ENCODE measurements at places on chromosomes 2 and 18.

DNA sequence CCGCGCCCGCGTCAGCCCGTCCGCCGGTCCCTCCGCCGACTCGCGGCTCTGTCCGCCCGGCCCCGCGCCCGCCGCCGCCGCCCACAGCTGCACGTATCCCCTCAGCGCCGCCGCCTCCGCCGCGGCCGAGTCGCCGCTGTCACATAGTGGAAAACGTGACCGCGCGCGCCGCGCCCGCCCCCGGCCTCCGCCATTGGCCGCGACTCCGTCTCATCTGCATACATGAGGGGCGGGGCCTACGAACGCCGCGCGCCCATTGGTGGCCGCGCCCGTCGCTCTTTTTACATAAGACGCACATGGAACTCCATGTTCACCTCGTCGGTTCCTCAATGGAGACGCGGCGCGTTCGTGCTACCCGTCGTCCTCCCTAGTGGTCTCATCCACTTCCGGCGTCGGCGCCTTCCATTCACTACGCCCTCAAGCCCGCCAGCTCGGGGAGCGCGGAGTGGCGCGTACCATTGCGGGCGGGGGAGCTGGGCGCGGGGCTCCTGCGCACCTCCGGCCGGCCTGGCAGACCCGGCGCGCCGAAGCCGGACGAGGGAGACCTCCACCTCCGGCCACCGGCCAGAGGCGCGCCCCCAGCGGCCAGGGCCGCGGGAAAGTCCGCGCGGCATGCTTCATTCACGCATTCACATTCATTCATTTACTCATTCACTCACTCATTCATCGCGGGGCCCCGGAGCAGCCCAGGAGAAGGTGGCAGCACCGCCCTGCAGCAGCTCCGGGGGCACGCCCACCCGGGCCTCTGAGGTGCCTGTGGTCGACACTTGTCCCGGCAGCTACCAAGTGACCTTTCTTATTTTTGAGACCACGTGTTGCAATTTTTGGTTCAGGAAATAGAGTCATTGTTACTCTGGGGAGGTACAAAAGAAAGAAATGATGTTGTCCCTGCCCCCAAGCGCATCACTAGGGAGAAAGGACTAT lies 502 bp upstream of the PER2 start:
- peak; percentile 98 for DNase-seq

GRCh38 chr18:42024131-42024530 lies 69.1 kb downstream of the PIK3C3 start:
- no peak for DNase-seq

DNA sequence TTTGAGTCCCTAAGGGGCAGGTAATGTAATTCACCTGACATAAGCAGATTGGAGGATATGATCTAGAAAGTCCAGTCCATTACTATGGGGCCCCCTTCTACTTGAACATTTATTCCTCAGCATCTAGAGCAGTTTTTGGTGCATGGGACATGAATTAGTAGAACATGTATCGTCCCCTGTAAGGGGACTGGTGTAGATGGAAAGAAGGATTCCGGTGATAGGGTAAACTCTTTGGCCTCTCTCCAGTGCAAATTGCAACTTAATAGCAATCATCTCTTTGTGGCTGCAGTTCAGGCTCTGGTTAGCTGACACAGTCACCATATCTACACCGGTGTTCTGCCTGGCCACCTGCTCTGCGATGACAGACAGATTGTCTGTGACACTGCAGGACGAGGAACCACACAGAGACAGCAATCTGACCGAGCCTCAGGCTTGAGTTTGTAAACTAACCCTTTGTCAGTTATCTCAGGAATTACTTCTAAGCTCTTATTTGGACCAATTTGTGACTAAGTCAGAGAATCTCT lies 6.4 kb upstream of the SLC8A1 start:
- no peak for DNase-seq

- no peak for DNase-seq
Measured at GRCh38 chr2:155218945-155219344, 520.5 kb downstream of the KCNJ3 start.

GRCh38 chr2:157758586-157758985 lies 117.5 kb downstream of the ACVR1 start:
- DNase-seq: no peak

Data from H1 (cell line).